ENCODE measurements at places on chromosomes 3 and 15.

- no peak for DNase-seq
These were observed 56.7 kb downstream of the DRD3 start for GRCh38 chr3:114122027-114122709.

DNA sequence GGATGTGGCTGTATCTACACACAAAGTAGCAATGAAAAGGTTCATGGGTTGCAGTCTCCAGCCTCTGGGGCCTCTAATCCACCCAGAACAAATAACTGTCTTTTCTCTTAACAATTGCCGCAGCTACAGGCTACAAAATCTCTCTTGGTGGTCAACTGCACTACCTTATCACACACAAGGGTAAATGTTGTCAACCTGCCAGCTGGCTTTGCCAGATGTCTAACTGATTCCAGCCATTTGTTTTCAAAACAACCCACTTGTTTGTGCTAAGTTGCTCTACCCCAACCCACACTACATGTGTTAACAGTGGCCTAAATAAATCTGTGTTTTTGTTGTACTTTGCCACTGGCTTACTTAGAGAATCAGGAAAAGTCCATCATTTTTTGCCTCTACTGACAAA is 447.3 kb downstream of the TAFA4 start:
- DNase-seq = no peak

GRCh38 chr3:78757731-78758130 is 1010.1 kb downstream of the ROBO1 start:
- no peak for DNase-seq

- DNase-seq = no peak
These were observed 60.2 kb upstream of the TSEN2 start for GRCh38 chr3:12423918-12424630.

- DNase-seq = no peak
These were observed 884 bp upstream of the GLYCTK start for GRCh38 chr3:52286777-52287110.

DNA sequence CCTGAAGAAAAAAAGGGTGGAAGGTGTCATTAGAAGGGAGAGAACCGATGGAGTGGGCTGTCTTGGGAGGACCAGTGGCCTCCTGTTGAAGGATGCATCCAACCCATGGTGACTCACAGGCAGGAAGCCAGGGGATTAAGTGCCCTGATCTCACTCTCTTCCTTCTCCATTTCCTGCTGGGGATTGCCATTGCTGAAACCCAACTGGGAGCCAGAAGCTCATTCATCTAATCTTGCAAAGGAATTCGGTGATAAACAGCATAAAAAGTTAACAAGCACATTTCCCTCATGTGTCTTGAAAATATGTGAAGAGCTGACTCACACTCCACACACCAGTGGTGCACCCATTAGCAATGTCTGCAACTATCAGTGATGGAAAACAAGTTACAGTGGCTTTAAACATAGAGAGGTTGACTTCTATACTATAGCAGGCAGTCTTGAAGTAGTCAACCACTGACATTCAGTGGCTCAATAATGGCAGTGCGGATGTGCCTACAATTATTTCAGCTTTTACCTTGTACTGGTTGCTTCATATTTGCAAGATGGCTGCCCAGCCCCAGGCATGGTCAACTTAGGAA is 12.8 kb upstream of the CSRNP1 start:
- no peak for DNase-seq

GRCh38 chr3:29758108-29758433 is 477.2 kb downstream of the RBMS3 start:
- no peak for DNase-seq

- DNase-seq = no peak
These were observed 37.4 kb upstream of the RASA2 start for GRCh38 chr3:141449424-141449823.

DNA sequence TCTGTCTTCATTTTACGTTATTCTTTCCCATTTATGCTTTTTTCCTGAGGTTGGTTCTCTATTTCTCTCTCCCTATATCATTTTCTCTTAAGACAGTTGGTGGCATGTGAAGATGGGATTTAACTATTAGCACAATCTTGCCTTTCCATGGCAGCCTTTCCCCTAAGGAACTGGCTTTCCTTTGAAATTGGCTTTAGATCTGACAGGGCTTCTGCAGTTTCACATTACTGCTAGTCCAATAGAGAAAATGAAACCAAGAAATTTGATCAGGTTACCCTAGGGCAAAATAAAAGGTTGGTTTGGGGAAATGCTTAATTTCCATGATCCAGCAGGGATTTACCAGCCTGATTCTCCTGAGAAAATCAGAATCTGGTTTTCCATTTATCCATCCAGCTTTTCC is 22.7 kb upstream of the CHL1 start:
- DNase-seq = no peak

DNA sequence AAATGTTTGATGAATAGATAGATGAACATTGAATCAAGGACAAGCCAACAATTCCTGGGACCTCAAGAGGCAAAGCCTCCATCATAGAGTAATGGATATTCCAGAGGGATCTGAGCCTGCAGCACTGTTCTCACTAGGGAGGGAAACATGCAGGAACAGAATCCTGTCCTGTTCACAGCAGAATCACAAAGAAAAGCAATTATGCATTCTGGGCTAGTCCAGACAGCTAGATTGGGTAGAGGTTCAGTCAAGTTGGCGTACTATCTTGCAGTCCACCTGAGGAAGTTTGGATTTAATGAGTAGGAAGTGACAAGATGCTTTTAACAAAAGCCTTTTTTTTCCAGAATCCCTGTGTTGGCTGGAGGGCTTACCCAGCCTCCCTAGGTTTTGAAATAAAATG is 314.5 kb upstream of the SEMA6D start:
- no peak for DNase-seq
